ENCODE measurements at places on chromosomes 3 and 15. TPM values are rescaled to one million over a fixed set of nuclear protein-coding genes. Genes with fewer than 3 reads are reported as not detected.
A peak's percentile ranks its signal among the peaks of the same experiment; 100 is the strongest.

The ILDR1 gene
- total RNA-seq = not detected

The CPNE9 gene
- total RNA-seq = not detected

The SPATA12 gene
- total RNA-seq = not detected

- no peaks in the 10 kb centered on the region for H3K36me3 ChIP-seq
- H3K27me3 ChIP-seq = no peaks in the 10 kb centered on the region
- H3K27ac ChIP-seq = peak overlapping the region; percentile 91
- peak overlapping the region; percentile 80 for H3K4me3 ChIP-seq
Measured at GRCh38 chr15:69414701-69415167, 585 bp downstream of the KIF23 start.

DNA sequence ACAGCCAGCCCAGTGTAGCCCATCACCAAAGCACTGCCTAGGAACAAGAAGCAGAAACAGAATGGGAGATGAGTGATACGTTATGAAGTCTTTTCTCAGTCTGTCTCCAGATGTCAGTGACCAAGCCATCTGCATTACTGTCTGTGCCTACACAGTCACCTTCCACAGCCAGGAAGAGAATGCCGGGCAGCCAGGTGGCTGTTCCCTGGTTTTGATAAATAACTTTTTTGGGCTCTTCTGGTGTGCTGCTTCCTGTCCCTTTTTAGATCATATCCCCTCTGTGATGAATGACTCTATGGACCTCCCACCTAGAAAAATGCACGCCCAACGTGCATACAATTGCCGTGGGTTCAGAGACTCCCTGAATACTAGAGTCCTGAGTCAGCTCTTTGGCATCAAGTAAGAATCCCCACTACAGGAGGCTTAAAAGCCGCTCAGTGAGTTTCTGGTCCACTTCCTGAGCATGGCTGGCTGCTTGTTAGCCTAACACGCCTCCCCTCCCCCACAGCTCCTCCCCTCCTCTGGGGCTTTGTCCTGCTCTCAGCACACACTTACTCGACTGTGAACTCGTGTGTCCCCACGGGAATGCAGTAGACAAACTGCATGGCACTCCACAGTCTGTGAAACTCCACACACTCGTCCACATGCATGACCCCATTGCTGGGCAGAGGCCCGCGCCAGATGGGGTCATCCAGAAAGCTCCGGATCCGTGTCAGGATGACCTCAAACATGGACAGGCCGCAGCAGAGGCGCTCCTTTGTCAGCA, 34.7 kb downstream of the NIPA2 start:
- H3K27ac ChIP-seq = no peak overlapping the region
- no peak for DNase-seq
- no peaks in the 10 kb centered on the region for H3K36me3 ChIP-seq
- no peak overlapping the region for H3K4me3 ChIP-seq
- no peaks in the 10 kb centered on the region for H3K4me1 ChIP-seq

DNA sequence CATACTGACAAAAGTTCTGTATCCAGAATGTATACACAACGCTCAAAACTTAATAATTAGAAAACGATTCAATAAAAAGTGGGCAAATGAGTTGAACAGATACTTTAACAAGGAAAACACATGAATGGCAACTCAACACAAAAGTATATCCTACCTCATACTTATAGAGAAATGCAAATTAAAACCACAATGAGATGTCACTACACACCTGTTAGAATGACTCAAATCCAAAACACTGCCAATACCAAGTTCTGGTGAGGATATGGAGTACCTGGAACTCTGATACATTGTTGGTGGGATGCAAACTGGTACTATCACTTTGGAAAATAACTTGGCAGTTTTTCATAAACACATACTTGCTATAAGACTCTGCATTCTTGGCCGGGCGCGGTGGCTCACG, 42.1 kb downstream of the PRTG start:
- no peaks in the 10 kb centered on the region for H3K27me3 ChIP-seq
- H3K36me3 ChIP-seq = no peaks in the 10 kb centered on the region
- no peaks in the 10 kb centered on the region for H3K4me1 ChIP-seq

DNA sequence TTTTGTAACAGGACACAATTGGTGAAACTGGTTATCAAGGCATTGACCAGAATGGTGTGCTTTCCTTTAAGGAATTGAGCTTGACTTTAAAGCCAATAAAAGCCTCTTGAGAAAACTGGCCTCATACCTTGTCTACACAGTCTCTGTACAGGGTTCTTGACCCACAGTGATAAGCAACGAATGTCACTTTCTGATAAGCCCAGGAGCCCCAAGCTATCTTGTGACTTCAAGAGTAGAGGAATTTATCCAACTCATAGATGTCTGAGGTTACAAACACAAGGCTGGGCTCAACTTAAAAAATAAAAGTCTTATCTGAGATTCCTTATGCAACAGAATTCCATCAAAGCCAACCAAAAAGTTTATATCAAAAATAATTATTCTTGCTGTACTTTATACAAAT, 212.1 kb downstream of the GBE1 start:
- no peak overlapping the region for H3K27ac ChIP-seq
- no peak overlapping the region for H3K4me3 ChIP-seq
- DNase-seq = no peak
- peaks cover 2% of the 10 kb centered on the region for H3K4me1 ChIP-seq
- no peaks in the 10 kb centered on the region for H3K27me3 ChIP-seq

DNA sequence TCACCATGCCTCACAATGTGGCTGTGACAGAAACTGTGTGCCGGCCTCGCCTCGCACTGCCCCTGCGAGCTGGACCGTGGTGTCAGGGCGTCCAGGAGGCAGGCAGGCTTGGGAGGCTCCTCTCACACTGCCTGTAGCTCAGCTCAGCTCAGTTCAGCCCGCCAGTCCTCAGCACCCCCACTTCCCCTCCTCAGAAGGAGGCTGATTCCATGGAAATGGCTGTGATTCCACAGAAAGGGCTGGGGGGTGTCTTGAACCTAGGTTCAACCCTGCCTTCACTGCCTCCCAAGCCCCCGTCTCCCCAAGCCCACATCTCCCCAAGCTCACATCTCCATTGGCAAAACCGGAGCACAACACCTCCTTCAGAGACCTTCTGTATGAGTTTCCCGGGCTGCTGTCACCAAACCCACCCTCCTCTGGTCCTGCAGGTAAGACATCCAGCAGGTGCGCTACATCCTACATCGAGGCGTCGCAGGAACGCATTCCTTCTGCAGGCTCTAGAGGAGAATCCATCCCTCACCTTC, 94.0 kb downstream of the OCA2 start:
- H3K4me1 ChIP-seq = no peaks in the 10 kb centered on the region
- peak; percentile 57 for DNase-seq
- no peak overlapping the region for H3K4me3 ChIP-seq
- H3K27ac ChIP-seq = no peak overlapping the region
- H3K27me3 ChIP-seq = no peaks in the 10 kb centered on the region

DNA sequence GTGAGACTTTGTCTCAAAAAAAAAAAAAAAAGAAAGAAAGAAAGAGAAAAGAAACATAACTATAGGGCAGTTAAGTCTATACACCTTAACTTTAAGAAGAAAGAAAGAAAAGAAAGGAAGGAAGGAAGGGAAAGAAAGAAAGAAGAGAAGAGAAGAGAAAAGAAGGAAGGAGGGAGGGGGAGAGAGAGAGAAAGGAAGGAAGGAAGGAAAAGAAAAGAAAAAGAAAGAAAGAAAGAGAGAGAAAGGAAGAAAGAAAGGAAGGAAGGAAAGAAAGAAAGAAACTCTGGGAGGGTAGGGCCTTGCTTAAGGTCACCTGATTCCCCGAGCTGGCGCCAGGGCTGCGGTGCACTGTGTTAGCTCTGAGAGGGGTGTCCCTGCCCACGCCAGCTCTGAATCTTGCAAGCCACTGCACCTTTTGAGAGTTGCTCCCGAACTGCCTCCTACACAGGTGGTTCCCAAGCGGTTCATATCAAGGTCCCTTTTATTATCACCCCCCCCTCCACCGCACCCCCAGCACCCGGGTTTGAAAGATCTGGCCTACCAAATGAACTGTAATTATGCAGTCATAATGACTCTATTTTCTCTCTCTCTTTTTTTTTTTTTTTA, 39.2 kb upstream of the VPS8 start:
- no peaks in the 10 kb centered on the region for H3K4me1 ChIP-seq
- no peaks in the 10 kb centered on the region for H3K36me3 ChIP-seq
- peak; percentile 24 for DNase-seq
- no peaks in the 10 kb centered on the region for H3K27me3 ChIP-seq
- no peak overlapping the region for H3K4me3 ChIP-seq

- no peaks in the 10 kb centered on the region for H3K27me3 ChIP-seq
- no peak for DNase-seq
- no peak overlapping the region for H3K4me3 ChIP-seq
Measured at GRCh38 chr3:18758047-18758704, 333.0 kb upstream of the SATB1 start.

DNA sequence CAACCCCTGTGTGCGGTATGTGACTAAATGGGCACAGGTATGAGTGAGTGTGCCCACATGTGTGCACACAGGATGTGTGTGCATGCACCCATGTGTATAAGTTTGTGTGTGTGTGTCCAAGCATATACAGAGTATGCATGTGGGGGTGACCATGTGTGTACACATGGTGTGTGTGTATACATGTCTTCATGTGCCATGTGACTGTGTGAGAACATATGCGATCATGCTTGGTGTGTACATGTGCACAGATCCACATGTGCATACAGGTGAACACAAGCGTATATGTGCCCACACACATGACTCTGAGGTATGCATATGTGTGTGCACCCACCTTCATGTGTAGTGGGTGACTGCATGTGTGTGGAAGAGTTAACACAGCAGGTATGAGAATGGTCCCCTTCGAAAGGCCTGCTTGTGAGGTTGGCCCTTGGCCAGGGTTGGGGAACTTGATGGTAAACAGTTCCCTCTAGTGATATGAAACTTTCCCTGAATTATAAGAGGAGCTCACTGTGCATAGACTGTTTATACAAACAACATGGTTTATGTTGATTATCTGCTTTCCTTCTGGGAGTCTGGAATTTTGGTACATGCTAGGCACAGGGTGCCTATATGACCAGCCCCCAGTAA, 10.3 kb downstream of the PFKFB4 start:
- H3K27me3 ChIP-seq = no peaks in the 10 kb centered on the region
- no peak for DNase-seq
- peaks cover 3% of the 10 kb centered on the region for H3K36me3 ChIP-seq
- H3K27ac ChIP-seq = no peak overlapping the region
- no peak overlapping the region for H3K4me3 ChIP-seq

DNA sequence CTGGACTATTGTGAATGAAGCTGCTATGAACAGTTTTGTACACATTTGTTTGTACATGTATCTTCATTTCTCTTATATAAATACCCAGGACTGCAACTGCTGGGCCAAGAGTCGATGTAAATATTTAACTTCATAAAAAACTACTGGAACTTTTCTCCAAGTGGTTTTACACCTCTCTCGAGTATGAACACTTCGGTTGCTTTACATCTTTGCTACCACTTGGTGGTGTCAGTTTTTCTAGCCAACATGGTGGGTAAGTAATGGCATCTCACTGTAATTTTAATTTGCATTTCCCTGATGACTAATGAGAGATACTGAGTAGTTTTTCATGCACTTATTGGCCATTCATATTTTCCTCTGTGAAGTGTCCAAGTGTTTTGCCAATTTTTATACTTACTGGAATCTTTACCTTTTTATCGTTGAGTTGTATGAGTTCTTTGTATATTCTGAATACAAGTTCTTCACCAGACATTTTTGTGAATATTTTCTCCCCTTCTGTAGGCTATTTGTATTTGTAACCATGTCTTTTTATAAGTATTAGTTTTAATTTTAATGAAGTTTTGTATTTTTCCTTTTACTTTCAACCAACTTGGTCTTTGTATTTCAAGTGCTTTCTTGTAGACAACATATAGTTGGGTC, 44.4 kb downstream of the PCOLCE2 start:
- no peak overlapping the region for H3K4me3 ChIP-seq
- no peaks in the 10 kb centered on the region for H3K36me3 ChIP-seq
- no peak overlapping the region for H3K27ac ChIP-seq
- H3K4me1 ChIP-seq = no peaks in the 10 kb centered on the region
- no peak for DNase-seq

DNA sequence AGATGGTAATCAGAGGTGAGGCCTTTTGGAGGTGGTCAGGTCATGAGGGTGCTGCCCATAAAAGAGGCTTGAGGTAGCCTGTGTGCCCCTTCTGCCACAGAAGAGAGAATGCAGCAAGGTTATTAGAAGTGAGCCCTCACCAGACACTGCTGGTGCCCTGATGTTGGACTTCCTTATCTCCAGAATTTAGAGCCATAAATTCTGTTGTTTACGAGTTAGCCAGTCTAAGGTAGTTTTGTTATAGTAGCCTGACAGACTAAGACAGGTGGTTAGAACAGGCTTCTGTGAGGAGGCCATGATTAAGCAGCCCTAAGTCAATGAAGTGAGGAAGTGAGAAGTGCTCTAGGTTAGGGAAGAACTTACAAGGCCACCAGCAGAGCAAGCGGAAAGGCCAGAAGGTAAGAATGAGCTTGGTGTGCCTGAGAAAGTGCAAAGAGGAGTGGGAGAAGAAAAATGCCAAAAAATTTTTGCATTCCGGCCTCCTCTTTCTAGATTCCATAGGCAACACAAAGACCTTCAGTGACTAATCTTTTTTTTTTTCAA, 44.2 kb upstream of the STT3B start:
- no peak overlapping the region for H3K27ac ChIP-seq
- H3K4me3 ChIP-seq = no peak overlapping the region

DNA sequence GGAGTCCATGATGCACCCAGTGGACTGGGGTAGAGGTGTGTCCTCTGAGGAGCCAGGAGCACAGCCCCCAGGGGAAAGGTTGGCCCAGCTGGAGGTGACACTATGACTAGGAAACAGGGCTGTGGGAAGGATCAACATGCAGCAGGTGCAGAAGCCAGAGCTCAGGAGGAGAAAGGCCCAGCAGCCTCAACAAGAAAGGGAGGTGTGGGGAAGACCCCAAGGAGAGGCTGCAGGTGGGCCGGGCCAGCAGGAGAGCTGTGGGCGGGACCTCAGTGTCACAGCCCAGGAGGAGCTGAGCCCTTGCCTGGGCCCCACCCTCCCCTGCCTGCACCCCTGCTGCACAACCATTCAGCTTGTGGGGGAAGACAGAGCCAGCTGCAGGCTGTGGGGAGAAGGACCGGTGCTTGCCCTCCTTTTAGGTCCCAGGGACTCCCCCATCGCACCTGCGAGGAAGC, 18.4 kb upstream of the KLF13 start:
- no peaks in the 10 kb centered on the region for H3K4me1 ChIP-seq
- H3K27ac ChIP-seq = no peak overlapping the region
- H3K36me3 ChIP-seq = no peaks in the 10 kb centered on the region
- no peaks in the 10 kb centered on the region for H3K27me3 ChIP-seq
- no peak for DNase-seq
- H3K4me3 ChIP-seq = no peak overlapping the region
